GM12878 (cell line): ENCODE measurements at places on chromosomes 12 and 14. TPM values are rescaled to one million over a fixed set of nuclear protein-coding genes. Genes with fewer than 3 reads are reported as not detected.
A peak's percentile ranks its signal among the peaks of the same experiment; 100 is the strongest.

GRCh38 chr12:15088105-15088504 is 115.3 kb downstream of the PDE6H start:
- H3K27ac ChIP-seq, result no peak overlapping the region
- no peak overlapping the region for H3K4me3 ChIP-seq
- no peaks in the 10 kb centered on the region for H3K4me1 ChIP-seq

DNA sequence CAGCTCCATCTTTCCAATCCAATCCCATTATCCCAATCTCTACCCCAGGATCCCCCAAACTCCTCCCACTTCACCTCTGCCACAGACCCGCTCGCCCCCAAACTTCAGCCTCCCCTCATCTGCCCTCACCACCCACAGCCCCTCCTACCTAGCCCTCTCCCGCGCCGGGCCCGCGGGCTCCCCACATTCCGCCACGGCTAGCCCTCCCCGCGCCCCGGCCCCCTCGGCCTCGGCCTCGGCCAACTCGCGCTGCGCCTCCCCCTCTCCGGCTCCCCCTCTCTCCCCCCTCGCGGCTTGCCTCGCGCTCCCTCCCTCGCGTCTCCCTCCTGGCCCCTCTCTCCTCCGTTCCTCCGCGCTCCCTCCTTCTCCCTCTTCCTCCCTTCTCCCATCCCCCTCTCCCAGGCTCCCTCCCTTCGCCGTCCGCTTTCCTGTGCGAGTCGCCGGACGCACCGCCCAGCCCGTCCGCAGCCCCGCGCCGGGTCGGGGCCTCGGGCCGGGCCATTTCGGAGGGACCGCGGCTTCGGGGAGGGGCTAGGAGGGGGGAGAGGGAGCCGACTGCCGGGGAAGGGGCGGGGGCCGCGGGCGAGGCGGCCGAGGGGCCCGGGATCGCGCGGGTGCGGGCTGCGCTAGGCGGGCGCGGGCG is at the start of gene ATN1:
Gene ATN1 (plus strand): TSS at position 581 of the 643 bp plus-strand sequence. CDS start 6,043 bp downstream, outside the sequence.
- H3K27me3 ChIP-seq, result no peaks in the 10 kb centered on the region
- H3K4me1 ChIP-seq, result peaks cover 37% of the 10 kb centered on the region
- DNase-seq, result no peak
- H3K36me3 ChIP-seq, result no peaks in the 10 kb centered on the region
- H3K4me3 ChIP-seq, result peak within 1 kb of the TSS; percentile 95
- peak within 1 kb of the TSS; percentile 86 for H3K27ac ChIP-seq

GRCh38 chr12:89723276-89723675 is 14.6 kb upstream of the ATP2B1 start:
- H3K27me3 ChIP-seq, result no peaks in the 10 kb centered on the region
- peaks cover 8% of the 10 kb centered on the region; the same call in 1 of the 2 replicates for H3K4me1 ChIP-seq
- DNase-seq, result no peak
- H3K36me3 ChIP-seq, result no peaks in the 10 kb centered on the region
- H3K27ac ChIP-seq, result no peak overlapping the region
- H3K4me3 ChIP-seq, result no peak overlapping the region

Gene CAPZA3
- total RNA-seq, result not detected in 2 replicates
